BJ (cell line): ENCODE measurements at places on chromosomes 6 and 20.

GRCh38 chr6:152233547-152234320 lies 403.4 kb downstream of the SYNE1 start:
- no peak for DNase-seq

- no peak for DNase-seq
These were observed 723 bp upstream of the ZNF451 start for GRCh38 chr6:57089265-57089664.

DNA sequence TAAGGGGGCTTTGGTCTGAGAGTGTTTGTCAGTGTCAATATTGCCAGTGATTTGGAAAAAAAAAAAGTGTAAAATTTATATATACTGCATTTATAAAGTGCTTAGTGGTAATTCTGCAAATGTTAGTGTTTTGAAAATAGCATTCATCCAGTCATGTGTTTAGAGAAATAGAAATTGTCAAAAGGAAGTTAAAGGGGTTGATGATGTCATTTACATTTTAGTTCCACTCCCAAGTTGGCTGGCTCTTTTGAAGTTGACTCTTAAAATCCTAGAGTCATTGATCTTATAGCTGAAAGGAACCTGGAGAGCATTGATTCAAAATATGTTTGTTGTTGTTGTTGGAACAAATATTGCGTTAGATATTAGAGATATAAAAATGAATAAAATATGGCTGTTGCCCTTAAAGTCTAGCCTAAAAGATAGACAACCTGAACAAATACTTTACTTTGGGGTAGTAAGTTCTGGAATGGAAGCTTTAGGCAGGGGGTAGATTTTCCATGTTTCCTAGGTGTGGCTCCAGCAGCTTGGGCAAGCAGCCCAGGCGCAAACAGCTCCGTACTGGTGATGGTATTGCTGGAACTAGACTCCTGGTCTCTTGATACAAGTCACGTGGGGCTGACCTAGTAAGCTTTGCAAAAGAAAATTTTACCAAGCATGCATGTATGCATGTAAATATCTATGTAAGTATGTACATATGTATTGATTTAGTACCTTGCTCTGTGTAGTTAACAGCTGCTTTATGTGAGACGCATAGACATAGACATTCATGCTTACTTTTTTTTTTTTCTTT lies 46.3 kb downstream of the HIVEP1 start:
- no peak for DNase-seq

DNA sequence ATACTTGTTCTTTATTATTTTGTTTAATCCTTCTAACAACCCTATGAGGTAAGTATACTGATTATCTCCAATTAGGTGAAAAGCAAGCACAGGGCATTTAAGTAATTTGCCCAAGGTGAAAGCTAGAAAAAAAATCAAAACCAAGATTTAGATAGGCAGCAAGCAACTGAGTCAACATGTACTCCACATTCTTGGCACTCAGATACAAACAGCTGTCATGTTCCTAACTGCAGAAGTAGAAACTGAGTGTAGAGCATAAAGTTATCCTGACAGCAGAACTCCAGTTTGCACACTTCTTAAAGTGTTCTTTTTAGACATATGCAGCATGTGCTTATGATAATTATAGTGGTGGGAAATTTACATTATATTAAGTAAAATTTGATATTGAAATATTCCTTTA lies 278.1 kb downstream of the MEI4 start:
- no peak for DNase-seq

GRCh38 chr6:105320271-105320670 lies 82.6 kb downstream of the PREP start:
- DNase-seq, result no peak

DNA sequence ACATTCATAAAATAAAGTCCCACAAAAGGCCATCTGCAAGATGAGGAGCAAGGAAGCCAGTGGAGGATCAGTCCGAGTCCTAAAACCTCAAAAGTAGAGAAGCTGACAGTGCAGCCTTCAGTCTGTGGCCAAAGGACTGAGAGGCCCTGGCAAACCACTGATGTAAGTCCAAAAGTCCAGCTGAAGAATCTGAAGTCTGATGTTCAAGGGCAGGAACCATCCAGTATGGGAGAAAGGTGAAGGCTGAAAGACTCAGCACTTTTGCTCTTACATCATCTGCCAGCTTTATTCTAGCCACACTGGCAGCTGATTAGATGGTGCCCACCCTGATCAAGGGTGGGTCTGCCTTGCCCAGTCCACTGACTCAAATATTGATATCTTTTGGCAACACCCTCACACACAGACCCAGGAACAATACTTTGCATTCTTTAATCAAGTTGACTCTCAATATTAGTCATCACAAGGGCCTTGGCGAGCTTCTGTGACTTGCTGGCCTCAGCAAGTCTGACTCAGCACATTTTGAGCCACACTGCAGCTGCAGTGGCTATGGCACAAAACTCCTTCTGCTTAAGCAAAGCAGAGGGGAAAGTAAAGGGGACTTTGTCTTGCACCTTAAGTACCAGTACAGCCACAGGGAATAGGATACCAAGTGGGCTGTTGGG lies 1370.3 kb upstream of the CITED2 start:
- no peak for DNase-seq

GRCh38 chr6:69294407-69294806 lies 502.4 kb downstream of the LMBRD1 start:
- DNase-seq, result no peak

DNA sequence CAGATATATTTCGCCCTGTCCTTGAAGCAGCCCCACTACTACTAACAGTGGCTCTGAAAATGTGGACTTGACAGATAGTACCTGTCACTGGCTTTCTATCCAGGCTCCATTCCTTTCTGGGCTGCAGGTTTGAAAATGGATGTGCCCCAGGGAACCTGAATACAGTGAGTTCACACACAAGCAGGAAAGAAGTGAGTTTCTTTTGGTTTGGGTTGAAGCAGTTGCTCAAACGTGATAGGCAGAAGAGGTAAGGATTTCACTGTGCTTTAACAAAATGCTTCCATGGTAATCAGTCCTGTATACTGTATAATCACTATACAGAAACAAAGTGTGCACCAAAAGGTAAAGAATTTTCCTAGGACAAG lies 382.9 kb downstream of the PRKN start:
- DNase-seq, result no peak

- DNase-seq, result no peak
These were observed 68.0 kb downstream of the FKBP5 start for GRCh38 chr6:35620706-35621105.

- no peak for DNase-seq
These were observed 26.0 kb upstream of the PRDM1 start for GRCh38 chr6:106060167-106060566.

GRCh38 chr6:134795691-134796090 lies 154.2 kb downstream of the ALDH8A1 start:
- no peak for DNase-seq

GRCh38 chr6:168640768-168641167 lies 199.8 kb downstream of the SMOC2 start:
- no peak for DNase-seq

- no peak for DNase-seq
These were observed 377.6 kb upstream of the ZFP64 start for GRCh38 chr20:52569201-52569600.

DNA sequence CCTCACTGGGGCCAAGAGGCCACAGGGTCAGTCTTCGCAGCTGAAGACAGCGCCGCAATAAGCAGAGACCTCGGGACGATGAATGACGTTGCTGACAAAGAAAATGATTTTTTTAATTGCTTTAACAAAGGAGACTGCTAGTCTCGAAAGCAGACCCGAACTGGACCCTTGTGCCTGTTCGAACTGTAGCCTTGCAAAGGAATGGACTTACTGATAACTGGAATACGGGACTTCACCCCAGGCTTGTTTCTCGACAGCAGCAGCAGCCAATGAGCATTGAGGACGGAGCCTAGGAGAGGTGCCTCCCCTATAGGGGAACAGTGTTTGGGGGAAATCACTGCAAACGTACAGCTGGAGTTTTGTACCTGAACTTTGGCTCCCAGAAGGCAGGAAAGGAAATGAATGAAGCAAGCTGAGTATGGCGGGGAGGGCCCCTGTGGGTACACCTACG lies 1.3 kb upstream of the TAF4 start:
- no peak for DNase-seq
